ENCODE measurements at places on chromosomes 7 and 10.

GRCh38 chr7:22331704-22332103 is 25.2 kb downstream of the RAPGEF5 start:
- DNase-seq = no peak

DNA sequence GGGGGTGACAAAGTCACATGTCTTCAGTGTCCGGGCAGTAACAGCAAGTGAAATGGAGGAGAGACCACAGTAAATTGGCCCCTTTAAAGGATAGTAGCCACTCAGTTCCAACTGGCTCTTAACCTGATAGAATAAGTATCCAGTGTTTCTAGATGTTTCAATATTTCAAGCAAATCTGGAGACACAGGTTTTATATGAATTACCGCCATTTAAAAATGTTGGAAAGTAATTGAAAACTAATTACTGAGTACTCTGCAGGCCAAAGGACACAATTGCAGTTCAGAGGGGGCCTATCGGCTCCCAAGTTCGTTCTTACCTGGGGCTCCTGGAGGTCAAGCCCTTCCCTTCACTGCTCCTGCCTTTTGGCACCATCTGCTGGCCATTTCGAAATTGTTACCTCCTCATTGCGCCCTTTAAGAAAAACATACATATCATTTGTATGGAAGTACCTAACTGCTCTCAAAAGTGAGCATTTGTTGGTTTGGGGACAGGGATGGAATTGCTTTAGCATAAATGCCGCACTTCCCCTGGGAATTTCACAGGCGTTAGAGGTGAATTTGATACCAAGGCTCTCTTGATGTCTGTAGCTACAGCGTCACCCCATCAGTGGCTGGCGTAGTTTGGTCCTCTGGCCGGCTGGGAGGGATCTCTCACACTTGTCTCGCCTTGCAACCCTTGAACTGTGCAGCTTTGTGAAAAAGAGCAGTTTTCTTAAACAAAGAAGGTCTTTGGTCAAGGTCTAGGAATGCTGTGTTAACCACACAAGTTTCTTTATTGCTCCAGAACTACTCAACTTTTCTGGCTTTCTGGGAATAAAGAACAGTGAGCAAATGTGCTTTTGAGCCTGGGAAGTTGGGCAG is 220.0 kb downstream of the ARHGAP21 start:
- peak; percentile 29 for DNase-seq

- DNase-seq = no peak
Measured at GRCh38 chr10:10551596-10552301, 465.9 kb upstream of the CELF2 start.

- DNase-seq = no peak
Measured at GRCh38 chr7:6614953-6615722, at the start of gene ZNF853. Gene ZNF853 (plus strand): TSS chr7:6615610. CDS start chr7:6616175, 565 bp downstream.

- DNase-seq = no peak
Measured at GRCh38 chr7:130781346-130781745, 47.3 kb upstream of the KLF14 start.

DNA sequence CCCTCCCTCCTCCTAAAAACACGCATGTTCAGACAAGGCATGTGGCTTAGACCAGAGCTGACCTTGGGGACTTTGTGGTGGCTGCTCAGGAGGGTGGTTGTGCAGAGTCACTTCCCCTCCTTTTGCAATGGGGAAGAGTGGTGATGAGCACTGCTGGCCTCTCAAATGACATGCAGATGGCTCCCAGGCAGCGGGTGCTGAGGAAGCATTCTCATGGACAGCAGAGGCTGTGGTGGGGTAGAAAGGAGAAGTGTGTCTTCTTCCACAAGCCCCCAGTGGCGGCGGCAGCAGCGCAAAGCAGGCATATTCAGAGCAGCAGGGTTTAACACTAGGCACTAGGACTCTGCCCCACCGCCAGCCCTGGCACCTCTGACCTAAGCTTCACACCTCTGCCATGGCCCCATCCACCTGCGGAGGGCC is 105.9 kb upstream of the ANLN start:
- no peak for DNase-seq

- no peak for DNase-seq
Measured at GRCh38 chr7:116334555-116334954, 124.2 kb downstream of the TES start.

DNA sequence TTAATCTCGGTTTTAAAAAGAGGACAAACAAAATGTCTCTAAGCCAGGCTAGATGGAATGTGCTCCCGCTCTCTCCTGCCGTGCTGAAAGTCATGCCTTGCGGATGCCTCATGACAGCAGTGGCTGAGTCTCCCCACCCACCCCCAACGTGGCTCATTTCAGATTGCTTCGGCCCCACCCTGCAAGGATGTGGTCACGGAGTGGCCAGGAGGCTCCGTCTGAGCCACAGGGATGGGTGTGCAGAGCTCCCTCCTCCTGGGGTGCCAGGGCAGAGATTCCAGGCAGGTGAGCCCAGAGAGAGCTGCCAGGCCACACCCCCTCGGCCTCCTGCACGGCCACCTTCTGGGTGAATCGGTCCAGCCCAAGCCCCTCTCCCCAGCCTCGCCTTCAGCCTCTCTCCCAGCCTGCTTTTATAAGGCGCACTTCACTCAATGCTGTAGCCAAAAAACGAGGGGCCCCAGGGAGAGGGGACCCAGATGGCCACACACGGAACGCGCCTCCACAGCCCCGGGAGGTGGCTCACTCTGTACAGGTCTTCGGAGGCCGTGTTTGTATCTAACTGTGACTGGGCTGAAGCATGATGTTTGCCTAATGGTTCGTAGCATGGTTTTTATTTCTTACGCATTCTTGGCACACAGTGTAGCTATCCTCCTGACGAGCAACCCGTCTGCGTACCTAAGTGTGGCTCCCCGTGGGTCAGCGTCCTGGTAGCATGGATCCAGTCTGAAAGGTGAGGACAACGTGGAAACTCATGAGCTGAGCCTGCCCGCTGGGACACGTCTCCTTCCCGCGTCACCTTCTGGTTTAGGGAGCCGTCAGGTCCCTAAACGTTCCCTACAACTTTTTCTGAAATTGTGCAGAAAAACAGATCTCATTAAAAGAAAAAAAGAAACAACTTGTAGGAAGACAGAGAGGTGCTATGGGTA is 413.8 kb upstream of the FOXK1 start:
- DNase-seq = no peak

GRCh38 chr7:140607441-140607989 is 33.1 kb downstream of the DENND2A start:
- no peak for DNase-seq

DNA sequence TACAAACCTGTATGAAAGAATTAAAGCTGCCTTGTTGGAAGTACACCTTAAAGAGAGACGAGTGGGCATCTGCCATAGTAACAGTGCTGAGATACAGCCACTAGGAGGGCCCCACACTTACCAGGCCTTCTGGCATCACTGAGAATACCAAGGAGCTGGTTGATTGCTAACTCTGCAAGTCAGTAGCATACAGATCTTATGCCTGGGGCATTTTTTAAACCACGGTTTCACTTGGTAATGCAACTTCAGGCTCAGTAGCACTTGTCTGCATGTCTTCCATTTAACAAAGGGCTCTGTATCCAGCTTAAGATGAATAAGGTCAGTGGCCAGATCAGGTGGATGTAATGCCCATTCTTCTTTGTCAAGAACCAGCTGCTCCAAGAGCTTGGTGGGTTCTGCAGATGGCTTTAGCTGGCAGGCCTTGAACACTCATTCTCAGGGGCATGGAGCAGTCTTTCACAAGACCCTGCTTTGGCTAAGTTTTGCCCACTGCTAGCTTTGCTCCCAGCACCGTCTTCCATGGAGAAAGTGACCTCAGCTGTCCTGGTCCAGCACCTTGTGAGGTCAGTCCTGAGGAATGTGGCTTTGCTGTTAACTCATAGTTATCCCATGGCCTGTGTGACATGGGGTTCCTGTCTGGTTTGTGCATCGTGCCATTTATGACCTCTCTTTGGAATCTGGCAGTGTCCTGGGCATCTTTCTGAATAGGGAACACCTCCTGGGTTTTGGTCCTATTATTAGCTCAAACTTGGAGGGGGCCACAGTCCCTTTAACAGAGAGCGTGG is 68.1 kb downstream of the BMPER start:
- DNase-seq = no peak

DNA sequence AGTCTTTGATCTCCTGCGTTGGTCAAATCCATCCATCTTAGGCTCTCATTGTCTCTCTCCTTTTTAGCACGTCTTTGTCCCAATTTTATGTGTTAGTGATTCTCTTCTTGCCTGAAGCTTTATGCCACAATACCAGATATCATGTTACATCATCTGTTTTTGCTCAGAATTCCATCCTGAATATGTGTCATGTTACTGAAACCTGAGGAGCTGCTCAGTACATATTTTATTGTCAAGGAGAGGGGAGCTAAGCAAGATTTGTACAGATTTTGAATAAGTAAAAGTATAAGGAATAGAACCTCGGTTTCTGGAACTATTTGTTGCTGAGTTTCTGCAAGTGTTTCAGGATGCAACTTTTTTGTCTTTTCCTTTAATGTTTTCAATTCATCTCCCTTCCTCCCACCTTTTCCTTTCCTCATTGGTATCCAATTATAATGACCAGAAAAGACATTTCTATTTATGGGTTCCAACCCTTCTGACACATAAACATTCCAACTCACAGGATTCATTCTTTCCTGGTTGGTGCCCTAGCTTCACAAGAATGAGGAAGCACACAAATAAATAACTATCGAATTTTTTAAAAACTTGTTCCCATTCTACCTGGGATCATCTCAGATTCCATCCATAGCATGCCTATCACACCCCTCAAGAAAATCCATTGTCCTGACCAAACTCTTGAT is 291.8 kb downstream of the CRPPA start:
- DNase-seq = no peak

DNA sequence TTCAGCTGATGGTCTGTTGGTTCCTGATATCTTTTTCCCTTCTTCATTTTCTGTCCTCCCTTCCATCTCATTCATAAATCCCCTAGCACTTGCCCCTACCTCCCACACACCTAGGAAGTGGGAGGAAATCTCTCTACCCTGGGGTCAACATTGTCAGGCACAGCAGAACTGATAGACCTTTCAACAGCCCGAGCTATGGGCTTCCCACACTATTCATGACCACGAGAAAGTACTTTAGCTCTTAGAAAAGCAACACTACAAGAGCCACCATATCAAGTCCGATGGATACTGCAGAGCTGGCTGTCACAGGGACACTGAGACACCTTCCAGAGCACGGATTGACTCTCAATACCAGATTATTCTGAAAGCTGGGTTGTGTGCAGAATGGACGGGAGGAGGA is 180.6 kb upstream of the NEBL start:
- DNase-seq = no peak

DNA sequence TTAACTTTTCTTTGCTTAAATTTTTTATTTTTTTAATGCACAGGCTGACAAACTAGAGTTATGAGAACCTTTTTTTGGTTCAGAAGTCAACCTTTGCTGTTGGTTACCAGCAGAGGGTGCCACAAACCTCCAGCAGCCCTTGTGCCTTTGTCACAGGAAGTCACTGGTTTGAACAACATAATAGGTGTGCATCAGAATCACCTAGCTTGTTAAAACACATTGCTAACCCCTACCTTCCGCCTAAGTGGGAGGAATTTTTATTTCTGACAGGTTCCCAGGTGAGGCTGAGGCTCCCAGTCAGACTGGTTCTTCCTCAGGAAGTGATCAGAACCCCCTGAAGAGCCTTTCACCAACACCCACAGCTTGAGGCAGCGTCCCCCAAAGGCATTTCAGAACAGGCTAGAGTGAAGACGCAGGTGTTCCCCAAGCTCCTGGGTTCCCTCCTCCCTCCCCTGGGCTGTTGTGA is 22.6 kb upstream of the VDAC2 start:
- no peak for DNase-seq

DNA sequence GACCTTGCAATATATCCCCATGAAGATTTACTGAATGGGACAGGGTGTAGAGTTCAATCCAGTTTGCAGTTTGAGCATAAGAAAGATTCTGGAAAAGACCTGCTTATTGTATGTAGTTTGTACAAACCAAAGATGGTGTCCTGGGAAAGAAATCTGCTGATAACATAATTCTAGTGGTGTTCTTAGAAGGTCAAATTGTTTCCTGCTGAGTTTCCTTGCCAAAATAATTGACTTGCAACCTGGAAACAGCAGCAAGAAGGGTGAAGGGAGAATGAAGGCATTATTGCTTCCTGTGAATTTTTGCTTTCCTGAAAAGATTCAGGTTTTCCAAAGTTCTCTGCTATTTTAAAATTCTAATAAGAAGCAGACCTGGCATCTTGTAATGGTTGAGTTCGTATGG is 222.9 kb downstream of the KIF20B start:
- DNase-seq = no peak

DNA sequence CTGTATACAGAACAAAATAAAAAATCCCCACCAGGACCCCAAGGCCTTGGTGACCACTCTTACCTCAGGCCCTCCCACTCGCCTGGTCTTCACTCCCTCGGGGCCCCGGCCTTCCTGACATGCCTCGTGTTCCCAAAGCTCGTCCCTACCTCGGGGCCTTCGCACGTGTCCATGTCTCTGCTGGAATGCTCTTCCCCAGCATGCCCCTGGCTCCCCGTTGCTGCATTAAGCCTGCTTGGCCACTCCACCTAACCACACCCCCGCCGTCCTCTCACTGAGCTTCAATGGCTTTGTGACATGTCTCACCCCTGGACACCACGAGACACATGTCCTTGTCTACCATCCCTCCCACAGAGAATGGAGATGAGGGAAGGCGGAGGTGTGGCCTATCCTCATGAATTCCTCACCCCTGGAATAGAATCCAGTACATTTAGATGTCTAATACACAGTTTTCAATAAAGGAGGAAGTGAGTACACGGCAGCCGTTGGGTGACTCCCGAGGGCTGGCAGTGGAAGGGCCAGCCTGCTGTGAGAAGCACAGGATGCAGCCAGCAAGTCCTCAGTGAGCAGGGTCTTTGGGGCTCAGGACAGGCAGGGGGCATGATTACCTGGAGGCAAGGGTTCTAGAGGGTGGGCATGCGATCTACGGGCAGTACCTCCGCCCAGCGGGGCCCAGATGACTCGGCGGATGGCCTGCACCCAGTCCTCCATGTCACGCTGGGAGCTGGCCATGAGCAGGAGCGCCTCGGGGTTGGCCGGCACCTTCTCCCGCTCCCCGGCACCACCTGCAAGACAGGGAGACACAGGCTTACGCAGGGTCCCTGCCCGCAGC is 125.7 kb downstream of the ARHGAP22 start:
- DNase-seq = no peak

GRCh38 chr10:61750943-61751471 is 88.3 kb downstream of the CABCOCO1 start:
- DNase-seq = peak; percentile 29

DNA sequence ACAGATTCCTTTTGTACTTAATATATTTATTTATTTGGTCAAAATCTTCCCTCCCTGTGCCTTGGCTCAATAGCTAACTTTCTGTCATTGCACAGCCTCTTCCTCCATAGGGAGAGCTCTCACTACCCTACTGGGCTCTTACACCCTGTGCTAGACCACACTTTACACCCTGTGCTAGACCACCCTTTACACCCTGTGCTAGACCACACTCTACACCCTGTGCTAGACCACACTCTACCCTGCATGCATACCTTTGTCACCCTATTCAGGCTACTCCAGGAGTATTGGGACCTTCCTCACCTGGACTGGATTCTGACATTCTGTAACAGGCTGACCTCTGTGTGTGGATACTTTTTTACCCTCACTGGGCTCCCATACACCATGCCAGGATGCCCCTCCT is 298.5 kb upstream of the TPK1 start:
- DNase-seq = no peak
